HFFc6 (cell line): ENCODE measurements at places on chromosomes 12 and 14. TPM values are rescaled to one million over a fixed set of nuclear protein-coding genes. Genes with fewer than 3 reads are reported as not detected.

DNA sequence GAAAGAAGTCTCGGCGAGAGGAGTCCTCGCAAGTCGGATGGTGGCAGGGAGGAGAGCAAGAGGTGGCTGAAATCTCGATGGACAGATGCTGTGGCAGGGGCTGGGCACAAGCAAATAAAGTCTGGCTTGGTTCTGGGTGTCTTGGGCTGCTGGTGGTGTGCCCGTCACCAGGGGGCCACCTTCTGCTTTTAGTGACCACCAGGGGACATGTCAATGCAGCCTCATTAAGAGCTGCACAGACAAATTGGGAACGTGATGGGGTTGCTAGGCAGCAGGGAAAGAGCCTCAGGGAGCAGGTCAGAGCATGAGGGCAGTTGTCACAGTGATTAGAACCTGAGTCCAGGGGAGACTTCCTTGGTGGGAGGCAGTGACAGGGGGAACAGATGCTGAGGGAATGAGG is 44.0 kb downstream of the LRRC74A start:
- no peak overlapping the region for H3K4me3 ChIP-seq
- H3K36me3 ChIP-seq = no peaks in the 10 kb centered on the region
- DNase-seq = peak; percentile 11
- H3K27ac ChIP-seq = no peak overlapping the region
- peaks cover 24% of the 10 kb centered on the region for H3K27me3 ChIP-seq

GRCh38 chr12:128402486-128403243 is 135.7 kb downstream of the TMEM132C start:
- H3K27me3 ChIP-seq = no peaks in the 10 kb centered on the region; the same call in 1 of the 2 replicates
- H3K36me3 ChIP-seq = peaks cover 7% of the 10 kb centered on the region; the same call in 1 of the 2 replicates
- no peak overlapping the region for H3K27ac ChIP-seq

- H3K36me3 ChIP-seq = no peaks in the 10 kb centered on the region
- no peak for DNase-seq
- no peaks in the 10 kb centered on the region for H3K27me3 ChIP-seq
- no peak overlapping the region for H3K4me3 ChIP-seq
Observed at GRCh38 chr12:126492181-126492580, 1426.9 kb downstream of the AACS start.

Gene CLEC1A
- 0.18 and 0.71 TPM in 2 replicates for total RNA-seq

DNA sequence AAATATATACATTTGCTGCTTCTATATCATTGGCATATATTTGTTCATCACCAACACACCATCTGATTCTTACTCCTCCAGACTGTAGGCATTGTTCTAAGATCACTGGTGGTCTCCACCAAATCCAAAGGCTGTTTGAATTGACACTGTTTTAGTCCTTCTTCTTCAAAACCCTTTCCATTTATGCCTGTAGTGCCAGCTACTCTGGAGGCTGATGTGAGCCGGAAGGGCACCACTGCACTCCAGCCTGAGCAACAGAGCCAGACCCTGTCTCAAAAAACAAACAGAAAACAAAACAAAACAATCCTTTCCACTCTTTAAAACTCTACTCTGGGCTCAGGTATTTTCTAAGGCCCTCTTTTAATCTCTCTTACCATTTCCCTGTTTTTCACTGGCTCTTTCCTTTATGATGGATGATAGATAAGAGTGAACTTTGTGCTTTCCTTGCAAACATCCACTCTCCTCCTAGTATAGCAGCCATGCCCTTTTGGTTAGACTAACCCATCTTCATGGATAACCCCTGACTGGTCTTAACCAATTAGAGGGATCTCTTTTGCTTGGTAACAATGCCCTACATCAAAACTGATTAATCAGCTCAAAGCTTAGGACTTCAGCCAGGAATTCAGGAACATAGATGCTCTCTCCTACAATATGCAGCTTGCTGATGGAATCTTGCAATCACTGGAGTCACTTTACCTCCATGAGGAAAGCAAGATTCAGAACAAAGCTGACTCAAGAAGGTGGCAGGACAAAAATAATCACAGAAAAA is 24.9 kb downstream of the SPTSSA start:
- peaks cover 6% of the 10 kb centered on the region for H3K27me3 ChIP-seq
- peaks cover 41% of the 10 kb centered on the region for H3K4me1 ChIP-seq
- H3K4me3 ChIP-seq = peak overlapping the region; percentile 15
- no peak for DNase-seq

DNA sequence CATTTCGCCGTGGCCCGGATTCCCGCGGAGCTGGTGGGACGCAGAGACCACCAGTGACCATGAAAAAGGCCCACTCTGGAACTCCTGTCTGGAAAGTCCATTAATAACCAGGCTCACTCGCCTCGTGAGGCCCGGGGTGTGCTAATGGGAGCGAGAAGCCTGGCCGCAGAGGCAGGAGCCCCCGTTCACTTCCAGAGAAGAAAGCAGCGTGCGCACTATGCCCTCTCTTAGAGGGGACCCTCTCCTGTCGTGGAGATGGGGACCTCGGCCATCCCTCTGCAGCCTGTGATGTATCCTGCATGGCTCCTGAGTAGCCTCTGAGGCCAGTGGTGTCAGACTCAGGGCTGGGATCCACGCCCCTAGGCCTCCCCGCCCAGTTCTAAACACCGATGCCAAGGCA is 134.1 kb upstream of the VRK1 start:
- peaks cover 8% of the 10 kb centered on the region for H3K27me3 ChIP-seq
- H3K4me3 ChIP-seq = no peak overlapping the region
- H3K36me3 ChIP-seq = no peaks in the 10 kb centered on the region
- H3K27ac ChIP-seq = no peak overlapping the region

GRCh38 chr12:110917467-110917866 is 2.9 kb downstream of the MYL2 start:
- no peak overlapping the region for H3K27ac ChIP-seq
- DNase-seq = peak; percentile 15
- no peaks in the 10 kb centered on the region for H3K36me3 ChIP-seq
- peaks cover 16% of the 10 kb centered on the region for H3K27me3 ChIP-seq
- peaks cover 17% of the 10 kb centered on the region; the same call in 1 of the 2 replicates for H3K4me1 ChIP-seq
